ENCODE measurements at places on chromosomes 4 and X.

DNA sequence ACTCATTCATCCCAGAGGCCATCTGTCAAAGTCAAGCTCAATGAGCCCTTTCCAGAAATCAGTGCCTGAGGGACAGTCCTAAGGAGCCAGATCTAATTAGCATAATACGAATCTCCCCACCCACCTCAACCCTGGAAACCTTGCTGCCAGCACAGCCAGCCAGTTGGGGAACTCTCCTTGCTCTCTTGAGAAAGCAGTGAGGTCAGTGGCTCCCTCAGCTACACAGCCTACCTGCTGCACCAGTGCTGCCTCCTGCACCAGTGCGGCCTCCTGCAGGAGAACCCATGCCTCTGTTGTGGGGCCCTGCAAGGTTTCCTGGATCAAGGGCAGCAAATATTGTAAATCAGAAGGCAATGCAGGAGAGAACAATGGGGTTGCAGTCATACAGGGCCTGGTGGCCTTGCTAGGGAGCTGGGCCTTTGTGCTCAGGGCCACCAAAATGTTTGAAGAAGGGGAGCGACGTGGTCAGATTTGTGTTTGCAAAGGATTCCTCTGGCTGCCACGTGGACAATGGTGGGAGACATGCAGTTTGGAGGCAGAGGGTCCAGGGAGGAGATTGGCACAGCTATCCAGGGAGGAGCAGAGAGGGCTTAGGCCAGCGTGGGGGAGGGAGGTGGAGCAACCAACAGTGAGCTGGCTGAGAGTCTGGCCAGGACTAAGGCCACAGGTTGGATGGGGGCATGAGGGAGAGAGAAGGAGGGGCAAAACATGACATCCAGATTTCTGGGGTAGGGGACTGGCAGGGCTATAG is 124.3 kb upstream of the MAMLD1 start:
- peak; percentile 77 for DNase-seq

DNA sequence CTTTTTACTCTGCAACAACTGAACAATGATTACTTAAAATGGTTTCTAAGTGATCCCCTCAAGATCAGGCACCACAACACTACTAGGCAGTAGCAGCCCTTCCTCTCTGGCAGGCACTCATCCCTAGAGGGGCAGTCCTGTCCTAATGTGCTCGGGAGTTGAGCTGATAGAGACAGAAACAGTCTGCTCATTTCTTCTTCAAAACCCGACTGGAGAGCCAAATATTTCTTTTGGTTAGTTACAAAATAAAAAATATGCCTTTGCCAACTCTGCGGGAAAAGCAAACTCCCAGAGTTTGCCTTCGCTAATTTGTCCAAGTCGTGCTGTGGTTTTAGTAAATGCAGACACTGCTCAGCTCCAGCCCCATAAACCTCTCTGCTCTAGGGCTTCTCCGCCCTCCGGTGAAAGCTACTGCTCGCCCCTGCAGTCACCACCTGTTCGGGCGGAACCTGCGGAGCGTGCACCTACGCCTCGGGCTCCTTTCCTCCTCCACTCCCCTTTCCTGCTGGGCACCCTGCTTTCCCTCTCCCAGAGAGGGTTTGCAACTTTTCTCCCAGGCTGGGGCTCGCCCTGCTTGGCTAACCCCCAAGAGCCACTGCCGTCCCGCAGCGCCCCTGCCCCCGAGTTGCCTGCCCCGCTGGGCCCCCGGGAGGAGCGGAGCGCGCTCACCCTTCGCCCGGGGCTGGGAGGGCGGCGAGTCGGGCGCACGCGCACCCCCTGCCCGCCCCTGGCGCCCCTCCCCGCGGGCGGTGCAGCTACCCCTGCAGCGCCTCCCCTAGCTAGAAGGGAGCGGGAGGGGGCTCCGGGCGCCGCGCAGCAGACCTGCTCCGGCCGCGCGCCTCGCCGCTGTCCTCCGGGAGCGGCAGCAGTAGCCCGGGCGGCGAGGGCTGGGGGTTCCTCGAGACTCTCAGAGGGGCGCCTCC is at the start of gene NPNT:
NPNT (plus strand) TSS at position 812 of the 923 bp plus-strand sequence. CDS start 182 bp downstream, outside the sequence.
- no peak for DNase-seq

GRCh38 chrX:112577146-112577545 is 102.6 kb downstream of the LHFPL1 start:
- no peak for DNase-seq

- DNase-seq, result no peak
Observed at GRCh38 chr4:77075869-77076799, at the start of gene CCNI. Gene CCNI (minus strand): TSS chr4:77075989. CDS start chr4:77066362, 9,627 bp downstream.

- DNase-seq, result no peak
Observed at GRCh38 chr4:185254434-185254833, 45.0 kb downstream of the SNX25 start.

DNA sequence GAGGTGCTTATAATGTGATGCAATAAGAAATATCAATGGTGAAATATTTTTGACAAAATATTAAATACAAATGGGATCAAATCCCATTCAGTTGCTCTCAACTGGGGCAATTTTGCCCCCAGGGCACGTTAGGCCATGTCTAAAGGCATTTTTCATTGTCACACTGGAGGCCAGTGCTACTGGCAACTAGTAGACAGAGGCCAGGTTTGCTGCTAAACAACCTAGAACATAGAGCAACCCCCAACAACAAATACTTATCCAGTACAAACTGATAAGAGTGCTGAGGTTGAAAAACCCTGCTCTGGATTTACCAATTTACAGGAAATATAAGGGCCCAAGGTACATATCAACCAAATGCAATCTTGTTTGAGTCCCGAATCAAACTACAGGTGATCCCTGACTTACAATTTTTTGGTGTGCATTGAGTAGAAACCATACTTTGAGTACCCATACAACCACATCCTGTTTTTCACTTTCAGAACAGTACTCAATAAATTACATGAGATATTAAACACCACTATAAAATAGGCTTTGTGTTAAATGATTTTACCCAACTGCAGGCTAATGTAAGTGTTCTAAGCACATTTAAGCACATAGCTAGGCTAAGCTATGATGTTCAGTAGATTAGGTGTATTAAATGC is 237.5 kb downstream of the HNRNPD start:
- DNase-seq, result no peak

GRCh38 chr4:13246107-13246506 is 238.0 kb downstream of the RAB28 start:
- DNase-seq, result no peak

GRCh38 chrX:149208307-149208706 is 296.8 kb downstream of the IDS start:
- no peak for DNase-seq

DNA sequence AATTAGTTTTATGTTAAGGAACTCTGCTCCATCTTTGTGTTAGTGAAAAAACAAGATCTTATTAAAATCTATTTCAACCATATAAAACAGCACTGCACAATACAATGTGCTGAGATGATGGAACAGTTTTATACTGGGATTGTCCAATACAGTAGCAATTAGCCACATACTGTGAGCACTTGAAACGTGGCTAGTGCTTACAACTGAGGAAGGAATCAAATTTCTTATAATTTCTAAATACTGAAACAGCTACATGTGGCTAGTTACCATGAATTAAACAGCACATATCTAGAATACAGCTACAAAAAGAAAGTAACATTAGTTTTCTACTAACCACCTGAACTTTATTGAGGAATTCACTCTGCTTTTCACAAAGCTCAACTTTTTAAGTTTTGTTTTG is 14.7 kb downstream of the NFXL1 start:
- no peak for DNase-seq

- no peak for DNase-seq
Observed at GRCh38 chr4:169682372-169683047, 62.1 kb downstream of the CLCN3 start.
